Natural killer cell treated with Interleukin-12 subunit alpha and Interleukin-12 subunit beta and Interleukin-15 and Interleukin-18, amount 100 ng/mL, for 72 hours (primary cell): ENCODE measurements at places on chromosomes 3 and 15.

GRCh38 chr3:15666277-15666676 is 64.7 kb downstream of the BTD start:
- DNase-seq, result no peak

DNA sequence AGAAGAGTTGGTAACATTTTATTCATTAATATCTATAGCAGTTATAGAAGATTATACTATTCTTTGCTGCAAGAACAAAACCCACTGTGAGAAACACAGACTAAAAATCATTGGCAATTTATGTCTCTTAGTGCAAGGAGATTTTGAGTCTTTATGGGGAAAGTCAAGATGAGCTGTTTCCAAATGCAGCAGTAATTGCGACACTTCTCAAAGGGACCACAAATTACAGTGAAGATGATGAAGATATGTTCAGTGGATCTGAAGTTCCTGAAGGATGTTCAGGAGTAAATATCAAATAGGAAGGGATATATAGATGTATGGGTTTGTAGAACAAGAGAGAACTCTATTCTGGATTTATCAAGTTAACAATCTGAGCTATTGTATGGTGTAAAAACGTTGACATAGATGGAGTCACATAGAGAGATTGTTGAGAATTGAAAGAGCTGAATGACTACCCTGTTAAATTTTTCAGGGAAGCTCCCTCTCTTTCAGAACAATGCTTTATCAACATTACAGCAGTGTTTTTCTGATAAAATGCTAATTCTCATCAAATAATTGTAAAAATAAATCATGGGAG is 71.8 kb downstream of the DTWD1 start:
- DNase-seq, result no peak

DNA sequence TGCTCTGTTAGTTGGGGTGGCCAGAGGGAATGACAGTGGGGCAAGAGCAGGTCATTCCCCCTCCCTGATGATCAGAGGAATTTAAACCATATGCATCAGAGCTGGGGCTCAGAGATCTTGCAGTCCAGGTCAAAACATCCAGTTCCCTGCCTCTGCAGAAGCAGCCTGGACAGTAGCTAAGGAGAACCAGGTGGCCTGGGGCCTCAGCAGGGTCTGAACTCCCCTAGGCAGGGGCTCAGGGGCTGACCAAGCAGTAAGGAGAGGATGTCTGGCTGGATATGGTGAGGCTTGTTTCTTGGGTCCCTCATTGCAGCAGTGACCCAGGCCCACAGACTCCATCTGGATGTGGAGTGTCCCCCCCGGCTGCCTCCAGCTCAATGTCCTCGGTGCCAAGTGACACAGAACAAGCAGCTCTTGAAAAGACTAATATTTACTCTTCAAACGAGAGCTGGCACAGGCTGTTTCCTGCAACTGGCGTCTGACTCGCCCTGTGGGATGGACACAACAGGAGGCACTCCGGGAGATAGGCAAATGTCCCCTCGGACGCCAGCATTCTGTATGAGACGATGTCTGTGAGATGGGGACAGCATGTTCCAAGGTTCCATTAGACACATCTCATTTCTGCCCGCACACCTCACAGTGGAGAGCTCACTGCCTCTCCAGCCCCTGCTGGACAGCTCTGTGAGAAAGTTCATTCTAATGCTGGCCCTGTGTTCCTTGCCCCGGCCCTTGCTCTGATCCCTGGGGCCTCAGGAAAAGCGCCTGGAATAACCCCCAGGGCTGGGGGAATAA is 37.1 kb downstream of the SEC22C start:
- DNase-seq, result no peak

- peak; percentile 45 for DNase-seq
These were observed 10.5 kb upstream of the PRKCD start for GRCh38 chr3:53150247-53151085.

GRCh38 chr3:169846458-169847193 is 23.1 kb downstream of the LRRC31 start:
- DNase-seq, result no peak
